Stimulated activated CD4-positive, alpha-beta T cell treated with anti-CD3 and anti-CD28 coated beads, Interleukin-4, amount 100 ng/mL, for 4 hours (primary cell): ENCODE measurements at places on chromosomes 2 and 18.

DNA sequence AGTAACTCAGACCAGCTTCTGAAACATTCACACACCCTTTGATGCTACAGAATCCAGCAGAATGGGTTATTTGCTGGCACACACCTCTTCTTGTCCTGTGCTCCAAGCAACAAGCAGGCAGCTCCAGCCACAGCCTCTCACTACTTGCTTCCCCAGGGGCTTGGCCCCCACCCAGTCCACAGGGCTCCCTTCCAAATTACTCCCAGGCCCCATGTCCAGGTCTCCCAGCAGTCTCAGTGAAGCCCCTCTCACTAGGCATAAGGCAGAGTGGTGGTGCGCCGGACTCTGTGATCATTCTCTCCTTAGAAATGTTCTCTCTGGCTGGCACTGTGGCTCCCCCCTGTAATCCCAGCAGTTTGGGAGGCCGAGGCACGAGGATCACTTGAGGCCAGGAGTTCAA is 25.9 kb downstream of the ITM2C start:
- DNase-seq, result no peak

- DNase-seq, result no peak
Observed at GRCh38 chr2:150298571-150299305, 188.7 kb downstream of the RND3 start.

DNA sequence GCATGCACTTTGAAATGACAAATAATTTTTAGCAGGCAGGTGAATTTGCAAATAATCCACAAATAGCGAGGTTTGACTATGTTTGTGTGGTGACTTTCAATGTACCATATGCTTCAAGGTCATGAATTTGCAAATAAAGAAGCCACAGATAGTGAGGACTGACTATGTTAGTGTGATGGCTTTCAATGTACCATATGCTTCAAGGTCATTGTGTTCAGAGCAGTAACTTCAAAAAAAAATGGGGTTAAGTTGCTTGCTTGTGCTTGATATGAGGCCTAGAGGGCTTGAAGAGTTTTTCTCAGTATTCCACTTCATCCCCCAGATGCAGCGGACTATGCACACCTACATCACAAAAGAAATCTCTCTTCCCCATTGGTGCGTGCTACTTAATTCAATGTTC is 602.9 kb upstream of the LRRTM4 start:
- DNase-seq, result no peak

- DNase-seq, result no peak
Observed at GRCh38 chr2:18925296-18925695, 335.9 kb upstream of the NT5C1B start.

- DNase-seq, result no peak
Observed at GRCh38 chr2:29753671-29754444, 167.5 kb downstream of the ALK start.

- DNase-seq, result no peak
Observed at GRCh38 chr2:206556357-206556949, 85.8 kb upstream of the FAM237A start.

DNA sequence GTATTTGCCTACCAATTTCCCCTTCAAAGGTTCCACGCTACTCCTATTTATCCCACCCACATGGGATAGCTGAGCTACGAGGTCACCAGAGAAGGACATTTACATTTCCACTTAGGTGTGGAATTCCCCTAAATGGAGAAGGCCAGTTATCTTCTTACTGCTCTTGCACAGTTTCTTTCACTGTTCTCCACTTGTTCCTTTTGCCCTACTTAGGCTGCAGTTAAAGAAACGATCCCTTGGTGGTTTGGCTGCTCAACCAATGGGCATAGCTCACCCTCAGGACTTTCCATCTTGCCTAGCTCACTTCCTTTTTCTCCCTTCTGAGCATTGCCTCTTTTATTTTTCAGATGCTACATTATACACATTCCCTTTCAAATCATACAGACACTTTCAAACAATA is 11.2 kb upstream of the NABP1 start:
- DNase-seq, result no peak

GRCh38 chr2:164046040-164046439 is 310.2 kb upstream of the FIGN start:
- DNase-seq, result no peak

GRCh38 chr2:58387701-58388100 is 146.6 kb upstream of the FANCL start:
- DNase-seq, result no peak

- DNase-seq, result no peak
Observed at GRCh38 chr2:163436963-163437362, 298.8 kb downstream of the FIGN start.

- no peak for DNase-seq
Observed at GRCh38 chr18:33696332-33697162, 118.5 kb downstream of the ASXL3 start.

GRCh38 chr2:28129955-28130695 is 239.6 kb downstream of the BABAM2 start:
- no peak for DNase-seq

- no peak for DNase-seq
Observed at GRCh38 chr2:227191367-227191766, 26.9 kb downstream of the COL4A3 start.

GRCh38 chr2:187644981-187645380 is 90.7 kb upstream of the TFPI start:
- no peak for DNase-seq

- DNase-seq, result no peak
Observed at GRCh38 chr2:3154700-3155099, 222.9 kb downstream of the EIPR1 start.

DNA sequence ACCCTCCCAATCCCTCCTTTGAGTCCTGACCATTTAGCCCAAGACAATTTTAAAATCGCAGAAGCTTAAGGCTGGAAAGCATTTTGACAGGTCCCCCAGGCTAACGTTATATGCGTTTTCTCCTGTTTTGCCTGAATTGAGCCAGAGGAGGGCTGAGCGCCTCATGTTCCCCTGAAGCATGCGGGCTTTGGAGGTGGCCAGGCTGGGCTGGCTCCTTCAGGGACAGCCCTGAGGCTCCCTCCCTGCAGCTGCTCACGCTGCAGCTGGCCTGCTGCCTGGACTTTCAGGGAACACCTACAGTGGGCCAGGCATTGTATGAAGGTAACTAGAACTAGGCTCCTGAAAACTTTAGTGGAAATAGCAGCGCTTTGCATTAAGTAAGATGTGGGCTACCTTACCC is 179.2 kb downstream of the ACKR3 start:
- DNase-seq, result no peak

DNA sequence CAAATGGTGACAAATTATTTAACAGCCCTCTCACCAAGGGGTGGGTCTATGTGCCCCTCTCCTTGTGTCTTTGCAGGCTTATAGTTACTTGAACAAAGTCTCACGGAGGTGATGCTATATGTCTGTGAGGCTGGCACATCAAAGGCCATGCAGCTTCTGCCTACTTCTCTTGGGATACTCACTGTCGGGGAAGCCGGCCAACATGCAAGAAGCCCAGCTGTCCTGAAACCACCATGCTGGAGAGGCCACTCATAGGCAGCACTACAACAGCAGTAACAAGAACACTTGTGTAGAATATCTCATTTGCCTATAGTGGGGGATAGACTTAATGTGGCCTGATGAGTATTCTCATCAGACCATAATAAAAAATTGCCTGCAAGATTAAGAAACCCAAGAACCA is 233.7 kb upstream of the NCKAP5 start:
- no peak for DNase-seq

DNA sequence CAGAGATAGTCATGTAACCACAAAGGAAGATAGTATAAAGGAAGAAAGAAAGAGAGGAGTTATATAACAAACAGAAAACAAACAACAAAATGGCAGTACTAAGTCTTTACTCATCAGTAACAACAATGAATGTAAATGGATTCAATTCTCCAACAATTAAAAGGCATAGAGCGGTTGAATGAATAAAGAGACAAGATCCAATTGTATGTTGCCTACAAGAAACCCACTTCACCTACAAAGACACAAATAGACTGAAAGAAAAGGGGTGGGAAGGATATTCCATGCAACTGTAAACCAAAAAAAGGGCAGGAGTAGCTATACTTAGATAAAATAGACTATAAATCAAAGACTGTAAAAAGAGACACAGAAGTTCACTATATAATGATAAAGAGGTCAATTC is 157.3 kb upstream of the CREB1 start:
- DNase-seq, result no peak

DNA sequence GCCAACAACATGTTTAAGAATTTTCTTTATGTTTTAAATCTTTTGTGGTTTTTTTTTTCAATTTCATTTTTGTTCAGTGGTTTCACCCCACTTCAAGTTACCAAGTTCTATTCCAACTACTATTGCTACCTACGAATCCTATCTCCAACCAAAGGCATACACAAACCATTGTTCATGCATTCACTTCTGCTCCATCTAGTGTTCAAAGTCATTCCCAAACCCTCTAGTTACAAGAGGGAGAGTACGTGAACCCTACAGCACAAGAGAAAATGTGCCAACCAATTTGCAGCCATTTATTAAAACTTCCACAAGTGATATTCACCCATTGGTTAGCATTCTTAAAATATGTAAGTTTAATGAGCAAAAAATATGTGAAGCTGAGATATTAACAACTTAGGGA is 295.1 kb upstream of the KYNU start:
- no peak for DNase-seq

DNA sequence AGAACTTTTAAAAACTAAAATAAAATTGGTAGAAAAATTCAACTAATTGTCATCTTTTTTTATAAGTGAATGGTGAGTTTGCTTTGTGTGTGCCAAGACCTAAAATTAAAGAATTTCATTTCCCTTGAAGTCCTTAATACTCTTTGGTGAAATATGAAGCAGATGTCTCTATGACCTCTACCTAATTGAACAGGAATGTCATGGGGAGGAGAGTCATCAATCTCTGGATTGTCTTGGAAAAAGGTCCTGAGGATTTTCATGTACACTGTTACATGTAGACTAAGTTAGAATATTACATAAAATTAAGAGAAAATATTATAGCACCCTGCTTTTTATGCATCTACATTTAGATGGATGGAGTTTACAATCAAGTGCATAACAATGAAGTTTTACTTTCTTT is 177.9 kb upstream of the LRP1B start:
- no peak for DNase-seq

- no peak for DNase-seq
Observed at GRCh38 chr2:133504566-133505505, 63.4 kb downstream of the NCKAP5 start.

GRCh38 chr18:25284861-25285550 is 67.0 kb downstream of the ZNF521 start:
- DNase-seq, result no peak

DNA sequence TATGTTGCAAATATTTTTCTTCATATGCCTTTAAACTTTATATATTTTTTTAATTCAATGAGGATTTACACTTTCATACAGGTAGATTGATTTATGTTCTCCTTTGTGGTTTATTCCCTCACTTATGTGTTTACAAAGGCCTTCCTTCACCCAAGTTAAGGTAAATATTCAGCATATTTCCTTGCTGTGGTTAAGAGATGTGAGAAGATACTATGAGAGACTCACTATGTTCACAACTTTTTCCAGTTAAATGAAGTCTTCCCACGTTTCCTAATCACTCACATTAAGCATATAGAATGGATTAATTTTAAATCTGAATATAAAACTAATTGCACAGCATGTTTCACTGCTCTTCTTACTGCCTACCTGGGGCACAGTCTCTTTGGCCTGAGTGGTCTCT is 597 bp downstream of the PECR start:
- no peak for DNase-seq

DNA sequence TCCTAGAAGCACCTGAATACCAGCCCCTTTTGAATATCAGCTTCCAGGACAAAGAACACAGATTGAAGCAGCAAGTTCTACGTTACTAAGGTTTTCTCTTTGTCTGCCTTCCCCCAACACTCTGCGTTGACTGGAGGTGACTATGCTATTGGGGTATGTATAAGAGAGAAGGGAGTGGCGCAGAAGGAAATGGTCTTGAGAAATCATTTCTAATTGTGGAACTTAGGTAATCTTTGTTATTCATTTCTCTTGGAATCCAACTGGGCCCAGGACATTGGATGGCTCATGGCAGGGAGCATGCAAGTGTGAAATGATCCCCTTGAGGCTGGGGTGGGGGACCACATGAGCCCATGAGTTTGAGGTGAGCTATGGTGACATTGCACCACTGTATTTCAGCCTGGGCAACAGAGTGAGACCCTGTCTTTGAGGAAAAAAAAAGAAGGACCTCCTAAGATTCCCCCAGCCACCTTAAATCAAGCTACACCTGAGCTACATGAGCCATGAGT is 29.7 kb downstream of the XDH start:
- no peak for DNase-seq

DNA sequence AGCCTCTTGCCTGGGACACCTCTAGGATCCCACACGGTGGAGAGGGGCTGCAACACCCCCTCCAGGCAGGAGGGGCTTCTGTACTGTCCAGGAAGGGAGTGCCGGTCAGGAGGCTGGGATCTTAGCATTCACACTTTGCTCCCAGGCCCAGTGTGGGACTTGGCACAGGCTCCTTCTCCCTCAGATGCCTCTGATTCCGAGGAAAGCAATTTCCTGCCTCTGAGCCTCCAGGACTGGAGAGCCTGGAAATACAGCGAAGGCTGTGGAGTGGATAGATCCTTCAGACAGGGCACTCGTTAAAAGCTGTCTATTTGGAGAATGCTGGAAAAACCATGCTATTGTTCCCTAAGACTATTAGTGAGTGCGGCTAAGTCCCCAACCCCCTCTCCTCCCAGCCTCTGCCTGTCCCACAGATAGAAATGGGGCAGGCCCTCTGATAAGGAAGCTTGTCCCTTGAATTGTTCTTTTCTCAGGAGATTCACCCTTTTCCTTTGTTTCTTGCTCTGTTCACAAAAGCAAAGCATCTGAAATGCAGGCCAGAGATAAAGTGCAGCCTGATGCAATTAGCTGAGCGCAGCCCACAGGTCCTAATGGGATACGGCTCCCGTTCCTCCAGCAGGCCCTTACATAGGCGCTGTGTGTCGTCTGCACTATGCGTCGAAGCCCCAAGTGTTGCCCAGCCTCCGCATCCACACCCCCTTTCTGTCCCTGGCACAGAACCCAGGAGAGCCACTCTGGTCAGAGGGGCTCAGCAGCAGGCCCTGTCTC is 252.2 kb downstream of the KLHL29 start:
- DNase-seq, result no peak

DNA sequence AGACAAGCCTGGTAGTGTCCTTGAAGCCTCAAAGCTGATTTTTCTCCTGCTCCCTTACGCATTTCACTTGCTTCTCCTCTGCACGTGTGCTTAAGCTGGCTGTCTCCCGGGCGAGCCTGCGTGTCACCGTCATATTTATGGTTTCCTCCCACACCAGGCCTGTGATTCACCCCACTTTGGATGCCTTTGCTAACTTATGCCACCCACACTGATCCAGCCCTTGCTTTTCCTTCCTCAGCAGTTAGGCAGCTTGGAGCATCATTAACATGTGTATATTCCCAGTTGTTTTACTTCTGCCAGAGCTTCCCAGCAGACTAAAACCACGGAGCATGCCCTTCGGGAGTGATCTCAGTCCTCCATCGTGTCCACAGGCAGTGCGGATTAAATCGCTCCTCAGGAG is 2.2 kb downstream of the ST3GAL5 start:
- peak; percentile 54 for DNase-seq

DNA sequence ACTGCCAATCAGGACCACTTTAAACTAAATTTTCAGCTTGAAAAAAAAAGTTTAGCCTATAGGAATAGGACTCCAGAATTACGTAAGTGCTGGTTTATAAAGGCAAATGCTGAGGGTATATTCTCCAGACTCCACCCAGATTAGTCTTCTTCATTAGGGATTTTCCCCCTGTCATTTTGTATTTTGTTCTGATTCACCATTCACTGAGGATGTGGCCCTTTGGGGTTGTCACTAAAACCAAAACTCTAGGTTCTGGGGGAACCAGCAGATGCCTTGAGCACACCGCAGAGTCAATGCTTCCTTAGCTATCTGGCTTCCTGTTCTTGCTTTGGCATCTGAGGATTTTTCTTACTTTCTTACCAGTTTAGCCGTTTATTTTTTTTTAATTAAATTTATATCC is 10.5 kb downstream of the SCYGR4 start:
- no peak for DNase-seq

GRCh38 chr2:24352664-24353063 is 7.7 kb downstream of the ITSN2 start:
- DNase-seq, result no peak
